Muscle of back (tissue), 13 donors: ENCODE measurements at places on chromosomes 1 and 21.

GRCh38 chr1:167262836-167263235 is 42.1 kb downstream of the POU2F1 start:
- DNase-seq = no peak

DNA sequence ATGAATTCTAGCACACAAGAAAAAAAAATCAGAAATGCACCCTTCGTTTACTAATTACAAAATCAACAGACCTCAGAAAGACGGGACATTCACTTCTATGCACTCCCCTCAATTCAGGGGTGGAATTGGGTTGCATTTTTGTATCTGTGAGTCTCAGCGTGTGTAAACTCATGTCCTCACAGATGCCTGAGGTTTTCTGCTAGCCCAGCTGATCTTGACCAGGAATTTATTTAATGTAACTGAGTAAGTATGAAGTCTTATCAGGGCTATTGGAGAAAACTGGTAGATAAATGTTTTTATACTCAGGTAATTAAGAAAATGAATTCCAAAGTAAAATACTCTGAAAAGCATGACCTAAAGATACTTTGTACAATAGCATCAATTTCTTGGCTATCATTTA is 167.7 kb downstream of the RUNX1 start:
- no peak for DNase-seq

GRCh38 chr1:205348554-205349487 is 7.9 kb downstream of the KLHDC8A start:
- no peak for DNase-seq

DNA sequence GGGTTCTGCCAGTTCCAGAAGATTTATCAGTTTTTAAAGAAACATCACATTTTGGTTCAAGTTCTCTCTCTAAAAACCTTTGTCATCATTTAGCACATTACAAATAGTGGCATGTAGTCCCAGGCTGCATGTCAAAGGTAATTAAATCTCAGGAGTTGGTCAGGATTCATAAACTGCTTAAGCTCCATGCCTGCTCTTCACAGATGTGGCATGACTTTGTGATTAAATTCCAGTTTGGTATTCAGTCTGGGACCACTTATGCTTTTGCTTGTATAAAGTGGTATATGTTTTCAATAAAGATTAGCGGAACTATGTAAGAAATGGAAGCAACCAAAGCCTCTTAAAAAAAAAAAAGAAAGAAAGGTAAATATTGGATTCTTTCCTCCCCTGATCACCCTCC is 408.0 kb downstream of the DISC1 start:
- DNase-seq = no peak

- DNase-seq = no peak
These were observed 233.7 kb downstream of the SRGAP2C start for GRCh38 chr1:121418369-121419049.

GRCh38 chr1:67097305-67097704 is 37.5 kb downstream of the C1orf141 start:
- DNase-seq = no peak

DNA sequence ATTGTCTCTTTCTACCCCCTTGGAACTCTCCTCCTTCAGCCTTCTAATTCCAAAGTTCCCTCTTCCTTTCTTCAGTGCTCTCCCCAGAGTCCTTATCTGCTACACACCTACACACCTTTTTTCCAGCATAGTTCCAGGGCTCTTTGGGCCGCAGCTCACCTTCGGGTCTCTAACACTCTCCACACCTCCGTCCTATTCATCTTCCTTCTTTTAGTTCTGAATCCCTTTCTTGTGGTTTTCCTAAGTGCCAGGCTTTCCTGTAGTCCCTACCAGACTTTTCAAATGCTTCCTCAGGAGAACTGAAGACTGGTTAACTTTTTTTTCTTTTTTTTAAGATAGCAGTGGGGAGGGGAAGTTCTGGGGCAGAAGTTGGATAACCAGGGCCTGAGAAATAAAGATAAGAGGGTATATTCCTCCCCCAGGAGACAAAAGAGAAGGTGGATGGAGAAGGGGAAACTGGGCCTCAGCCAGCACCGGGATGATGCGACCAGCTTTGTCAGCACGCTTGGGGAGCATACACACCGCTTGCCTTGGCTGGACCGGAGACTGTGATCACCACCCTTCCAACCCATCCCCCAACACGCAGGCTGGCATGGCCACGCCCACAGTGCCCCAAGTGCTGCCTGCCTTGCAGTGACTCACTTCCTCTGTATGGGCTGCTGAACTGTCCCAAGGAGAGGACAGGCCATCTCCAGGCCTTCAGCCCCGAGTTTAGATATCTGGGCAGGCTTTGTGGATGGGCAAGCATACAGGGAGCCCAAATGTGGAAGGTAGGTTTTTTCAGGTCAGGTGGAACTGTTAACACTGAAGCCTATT is 2.5 kb upstream of the CERS2 start:
- DNase-seq = peak; percentile 61

- DNase-seq = peak; percentile 99
These were observed 214.1 kb upstream of the USP24 start for GRCh38 chr1:55428944-55429931.

- no peak for DNase-seq
These were observed 100.4 kb upstream of the ETV3 start for GRCh38 chr1:157238585-157238984.

- DNase-seq = no peak
These were observed 58.1 kb upstream of the ZBTB40 start for GRCh38 chr1:22393587-22393986.

DNA sequence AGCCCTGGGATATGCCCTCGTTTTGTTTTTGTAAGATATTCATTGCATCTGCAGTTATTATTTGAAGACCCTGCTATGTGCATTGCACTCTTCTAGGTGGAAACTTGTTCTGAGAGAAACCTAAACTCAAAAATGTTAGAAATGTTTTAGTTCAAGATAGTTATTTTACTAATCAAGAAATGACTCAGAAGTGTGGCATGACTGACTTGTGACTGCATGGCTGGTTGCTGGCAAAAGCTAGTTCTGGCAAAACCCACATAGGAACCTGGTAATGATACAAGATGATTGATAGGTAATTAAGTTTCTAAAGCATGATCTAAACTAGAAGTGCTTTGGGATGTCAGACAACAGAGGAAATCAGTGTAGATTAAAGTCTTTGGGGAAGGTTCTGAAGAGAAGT is 33.8 kb upstream of the NFASC start:
- DNase-seq = no peak

- DNase-seq = no peak
These were observed 59.8 kb upstream of the HAO2 start for GRCh38 chr1:119308806-119309205.

DNA sequence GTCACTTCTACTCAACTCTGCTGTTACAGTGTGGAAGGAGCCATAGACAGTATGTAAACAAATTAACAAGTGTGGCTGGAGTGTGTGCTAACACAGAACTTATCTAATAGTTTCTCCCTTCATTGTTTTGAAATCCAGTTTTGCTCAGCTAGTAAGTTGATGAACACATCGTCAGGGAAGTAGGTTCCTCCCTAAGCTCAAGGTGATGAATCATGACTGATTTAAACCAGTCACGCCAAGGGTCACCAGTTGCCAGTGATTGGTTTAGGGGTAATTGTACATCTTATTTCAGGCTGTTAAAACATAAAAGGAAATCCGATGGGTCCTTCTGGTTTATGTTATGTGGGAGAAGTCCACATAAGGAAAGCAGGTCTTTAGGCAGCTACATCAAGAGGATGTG is 97.0 kb upstream of the CHODL start:
- no peak for DNase-seq

GRCh38 chr1:94707321-94708298 is 112.5 kb upstream of the SLC44A3 start:
- DNase-seq = no peak

- DNase-seq = peak; percentile 87
These were observed 8.7 kb upstream of the PIK3C2B start for GRCh38 chr1:204503122-204503912.

DNA sequence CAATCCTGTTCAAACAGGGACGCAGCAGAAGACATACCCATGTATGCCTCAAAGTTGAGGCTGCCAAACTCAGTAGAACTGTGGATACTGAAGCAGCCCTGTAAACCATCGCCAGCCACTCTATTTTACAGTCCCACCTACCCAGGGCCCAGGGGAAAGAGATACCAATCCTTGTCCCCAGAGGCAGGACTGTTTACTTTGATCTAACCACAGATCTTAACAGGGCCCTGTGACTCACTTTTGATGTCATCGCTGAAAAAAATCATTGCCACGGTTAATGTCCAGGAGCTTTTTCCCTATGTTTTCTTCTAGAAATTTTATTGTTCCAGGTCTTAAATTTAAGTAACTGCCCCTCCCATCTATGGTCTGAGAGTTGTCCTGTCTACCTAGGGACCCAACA is 538.4 kb upstream of the NCAM2 start:
- DNase-seq = no peak

DNA sequence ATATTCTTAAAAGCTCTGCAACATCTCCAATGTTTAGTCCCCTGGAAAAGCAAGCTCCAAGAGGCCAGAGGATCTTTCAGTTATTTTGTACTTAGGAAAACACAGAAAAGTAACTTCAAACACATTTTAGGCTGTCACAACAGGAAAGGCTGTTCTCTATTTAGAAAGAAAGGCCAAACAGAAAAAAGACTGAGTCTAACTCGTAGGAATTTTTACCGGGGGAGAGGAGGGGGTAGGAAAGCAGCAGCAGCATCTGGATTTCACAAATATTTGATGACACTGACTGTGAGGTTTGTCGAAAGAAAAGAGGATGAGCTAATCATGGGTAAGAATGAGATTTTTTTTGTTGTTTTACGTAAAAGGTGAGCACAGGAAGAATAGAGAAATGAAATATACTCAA is 107.1 kb downstream of the EIF4G3 start:
- peak; percentile 38 for DNase-seq

DNA sequence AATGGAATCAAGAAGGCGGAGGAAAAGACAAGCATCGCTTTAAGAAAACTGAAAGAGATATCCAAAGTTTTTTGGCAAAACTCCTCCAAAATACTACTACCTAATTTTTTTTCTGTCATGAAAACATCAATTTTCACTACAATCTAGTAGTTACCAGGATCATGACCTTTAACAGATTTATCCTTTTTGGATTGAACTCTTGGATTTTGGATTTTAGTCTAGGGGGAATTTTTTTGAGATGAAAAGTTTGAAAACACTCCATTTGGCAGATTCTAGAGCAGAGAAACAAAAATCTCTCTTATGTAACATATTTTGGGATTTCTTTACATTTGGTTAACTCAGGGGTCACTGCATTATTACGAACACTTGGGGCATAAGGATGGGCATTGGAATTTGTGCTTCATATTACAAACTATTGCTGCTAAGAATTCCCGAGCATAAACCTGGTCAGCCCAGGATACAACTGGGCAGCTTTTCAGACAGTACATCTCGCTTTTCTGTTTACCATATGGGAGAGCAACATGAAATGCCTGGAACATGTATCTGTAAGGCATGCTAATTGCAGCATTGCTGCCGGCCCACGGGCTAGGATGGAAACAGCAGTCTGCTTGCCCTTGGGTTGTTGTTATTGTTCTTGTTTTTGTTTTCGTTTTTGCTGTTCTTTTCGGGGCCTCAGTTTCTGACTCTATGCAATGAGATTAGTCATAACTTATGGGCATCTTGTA is 264.3 kb downstream of the RHOU start:
- peak; percentile 49 for DNase-seq

DNA sequence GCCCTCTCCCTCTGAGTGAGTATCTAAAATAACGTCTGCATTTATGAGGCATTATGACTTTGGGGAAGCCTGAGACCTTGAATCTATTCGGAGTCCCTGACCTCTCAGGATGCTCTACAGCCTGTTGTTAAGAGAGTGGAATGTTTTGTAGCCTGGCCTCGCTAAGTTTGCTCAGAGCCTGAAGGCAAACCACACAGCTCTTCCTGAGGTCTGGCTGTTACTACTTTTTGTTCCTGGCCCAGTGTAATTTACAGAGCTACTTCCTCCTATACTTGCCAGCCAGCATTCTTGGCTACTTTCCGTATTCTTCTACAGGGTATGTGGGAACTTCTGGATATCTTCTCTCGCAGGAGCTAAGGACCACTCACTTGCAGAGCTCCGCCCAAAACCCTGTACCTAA is 3.6 kb upstream of the ZMYM4 start:
- peak; percentile 22 for DNase-seq

- DNase-seq = peak; percentile 49
These were observed 3.6 kb upstream of the PRRX1 start for GRCh38 chr1:170660281-170660713.

GRCh38 chr1:50091068-50091467 is 17.7 kb upstream of the ELAVL4 start:
- DNase-seq = no peak

DNA sequence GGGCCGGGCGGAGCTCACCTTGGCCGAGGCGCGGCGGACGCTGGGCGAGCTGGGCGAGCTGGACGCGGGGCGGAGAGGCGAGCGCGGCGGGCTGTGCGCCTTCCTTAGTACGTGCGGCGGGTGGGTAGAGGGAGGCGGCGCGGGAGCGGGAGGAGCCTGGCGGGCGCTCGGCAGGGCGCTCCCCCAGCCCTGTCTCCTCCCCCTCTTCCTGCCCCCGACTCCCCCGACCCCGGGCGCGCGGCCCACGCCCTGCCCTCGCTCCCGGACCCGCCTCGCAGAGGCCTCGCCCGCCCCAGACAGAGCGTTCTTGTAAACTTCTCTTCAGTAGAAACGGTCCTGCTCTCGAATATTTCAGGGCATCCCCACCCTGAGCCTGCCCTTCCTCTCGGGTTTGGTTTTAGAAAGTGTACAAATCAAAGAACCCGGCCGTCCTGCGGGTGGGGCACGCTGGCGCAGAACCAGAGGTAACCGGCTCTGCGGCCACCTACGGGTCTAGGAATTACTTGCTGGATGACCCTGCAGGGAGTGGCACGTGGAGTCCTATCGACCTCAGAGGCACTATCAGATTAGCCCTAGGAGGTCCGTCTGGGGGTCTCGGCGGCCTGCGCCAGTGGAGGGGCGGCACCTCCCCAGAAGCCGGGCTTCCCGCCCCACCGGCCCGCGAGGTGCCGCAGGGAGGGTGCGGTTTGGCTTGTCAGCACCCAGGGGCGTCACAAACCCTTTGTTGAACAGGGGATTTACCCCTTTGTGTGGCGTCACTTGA is at the start of gene S100A10:
Gene S100A10 (minus strand): TSS at position 126 of the 763 bp plus-strand sequence. CDS start 7,629 bp downstream, outside the sequence.
- DNase-seq = peak; percentile 71

DNA sequence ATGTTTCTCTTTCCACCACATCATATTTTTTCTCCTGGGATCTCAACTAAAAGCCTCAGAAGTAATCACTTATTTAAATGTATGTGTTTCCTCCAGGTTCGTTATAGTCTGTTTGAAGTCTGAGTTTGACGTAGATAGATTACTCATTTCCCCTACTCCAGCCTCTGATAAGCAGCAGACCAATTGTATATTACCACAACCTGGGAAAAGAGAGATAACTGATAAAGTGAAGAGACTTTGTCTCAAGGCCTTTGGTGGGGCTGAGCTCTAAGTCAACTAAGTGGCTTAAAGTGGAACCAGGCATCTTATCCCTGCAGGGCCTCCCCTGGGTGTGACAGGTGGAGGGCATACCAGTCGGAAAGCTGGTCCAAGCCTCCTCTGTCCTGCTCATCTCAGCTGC is 34.9 kb upstream of the CACNA1E start:
- DNase-seq = no peak

- no peak for DNase-seq
These were observed 31.6 kb upstream of the TENT5C start for GRCh38 chr1:117574161-117574835.

- DNase-seq = no peak
These were observed 205.8 kb downstream of the ZNF326 start for GRCh38 chr1:90200646-90201205.
